Fibroblast of mammary gland (primary cell): ENCODE measurements at places on chromosomes 5 and 9.
A peak's percentile ranks its signal among the peaks of the same experiment; 100 is the strongest.

- DNase-seq = no peak
Measured at GRCh38 chr9:131598121-131598520, 52.8 kb downstream of the PRRT1B start.

DNA sequence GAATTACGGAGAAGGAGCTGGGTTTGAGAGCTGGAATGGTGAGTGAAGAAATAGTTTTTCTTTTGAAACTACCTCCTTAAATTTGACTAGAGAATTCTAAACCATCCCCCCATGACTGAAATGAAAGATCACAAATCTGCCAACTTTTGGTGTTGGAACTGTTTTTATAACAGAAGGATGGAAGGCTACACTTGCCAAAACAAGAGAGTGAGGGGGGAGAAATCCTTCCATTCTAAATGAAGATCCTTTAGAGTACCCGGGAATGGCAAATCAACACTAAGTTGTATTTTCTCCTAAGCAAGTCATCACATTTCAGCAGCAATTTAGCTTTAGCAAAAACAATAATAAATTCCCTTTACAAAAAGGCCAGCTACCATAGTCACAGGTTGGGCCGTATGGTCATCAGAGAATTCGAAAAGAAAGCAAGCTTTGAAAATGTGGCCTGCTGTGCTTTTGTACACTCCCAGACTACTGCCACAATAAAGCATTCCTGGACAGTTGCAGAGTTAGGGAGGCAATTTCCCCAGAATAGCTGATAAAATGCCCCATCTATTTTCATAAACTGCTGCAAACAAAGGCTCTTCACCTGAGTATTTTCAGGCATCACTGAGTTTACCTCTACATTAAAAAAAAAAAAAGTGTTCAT, 25.0 kb upstream of the FREM1 start:
- DNase-seq = no peak

DNA sequence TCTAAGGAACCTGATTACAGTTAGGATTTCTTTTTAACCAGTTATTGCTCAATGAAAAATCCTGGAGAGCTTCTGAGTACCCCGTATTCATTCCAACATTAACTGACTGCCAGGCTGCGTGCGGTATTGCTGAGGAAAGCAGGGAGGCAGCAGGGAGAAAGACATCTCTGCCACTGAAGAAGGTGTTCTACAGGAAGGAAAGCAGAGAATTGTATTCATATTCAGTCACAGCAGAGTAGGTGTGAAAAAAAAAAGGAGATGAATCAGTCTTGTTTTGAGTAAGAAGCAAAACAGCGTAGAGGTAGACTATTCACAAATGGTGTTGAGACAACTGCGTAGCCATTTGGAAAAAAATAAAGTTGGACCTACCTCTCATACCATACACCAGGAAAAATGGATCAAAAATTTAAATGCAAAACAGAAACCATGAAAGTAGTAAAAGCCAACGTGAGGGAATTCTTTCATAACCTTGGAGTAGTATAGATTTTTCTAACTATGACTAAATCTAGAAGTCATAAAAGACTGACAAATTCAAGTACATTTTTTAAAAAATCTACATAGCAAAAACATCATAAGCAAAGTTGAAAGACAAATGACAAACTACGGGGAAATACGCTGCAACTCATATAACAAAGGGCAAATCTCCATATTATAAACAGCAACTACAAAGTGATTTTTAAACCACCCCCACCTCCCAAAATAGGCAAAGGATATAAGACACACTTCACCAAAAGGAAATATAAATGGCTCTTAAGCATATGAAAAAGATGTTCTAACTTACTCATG, 9.9 kb upstream of the NR4A3 start:
- DNase-seq = no peak

- DNase-seq = no peak
Measured at GRCh38 chr5:139481122-139481533, 1.4 kb downstream of the STING1 start.

DNA sequence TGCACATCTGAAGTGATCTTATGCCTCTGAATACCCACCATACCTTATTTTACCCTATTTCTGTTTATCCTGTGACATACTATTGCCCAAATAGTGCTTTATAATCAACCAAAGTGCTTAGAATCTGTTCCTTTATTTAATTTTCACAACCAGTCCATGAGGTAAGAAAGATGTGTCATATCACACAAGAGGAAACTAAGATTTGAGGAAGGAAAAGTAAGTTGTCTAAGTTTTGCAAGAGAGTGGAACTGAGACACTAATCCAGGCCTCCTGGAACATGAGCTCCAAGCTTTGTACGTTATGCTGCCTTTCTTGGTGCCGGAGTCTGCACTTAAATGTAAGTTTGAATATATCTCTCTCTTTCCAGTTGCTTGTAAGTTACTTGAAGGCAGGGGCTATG, 17.2 kb downstream of the KDM3B start:
- DNase-seq = peak; percentile 29

DNA sequence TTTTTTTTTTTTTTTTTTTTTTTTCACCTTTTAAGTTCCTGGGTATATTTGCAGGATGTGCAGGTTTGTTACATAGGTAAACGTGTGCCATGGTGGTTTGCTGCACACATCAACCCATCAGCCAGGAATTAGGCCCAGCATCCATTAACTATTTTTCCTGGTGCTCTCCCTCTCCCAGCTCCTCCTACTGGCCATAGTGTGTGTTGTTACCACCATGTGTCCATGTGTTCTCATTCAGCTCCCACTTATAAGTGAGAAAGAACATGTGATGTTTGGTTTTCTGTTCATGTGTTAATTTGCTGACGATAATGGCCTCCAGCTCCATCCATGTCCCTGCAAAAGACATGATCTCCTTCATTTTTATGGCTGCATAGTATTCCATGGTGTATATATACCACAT, 350.5 kb downstream of the MAN2A1 start:
- DNase-seq = peak; percentile 20

DNA sequence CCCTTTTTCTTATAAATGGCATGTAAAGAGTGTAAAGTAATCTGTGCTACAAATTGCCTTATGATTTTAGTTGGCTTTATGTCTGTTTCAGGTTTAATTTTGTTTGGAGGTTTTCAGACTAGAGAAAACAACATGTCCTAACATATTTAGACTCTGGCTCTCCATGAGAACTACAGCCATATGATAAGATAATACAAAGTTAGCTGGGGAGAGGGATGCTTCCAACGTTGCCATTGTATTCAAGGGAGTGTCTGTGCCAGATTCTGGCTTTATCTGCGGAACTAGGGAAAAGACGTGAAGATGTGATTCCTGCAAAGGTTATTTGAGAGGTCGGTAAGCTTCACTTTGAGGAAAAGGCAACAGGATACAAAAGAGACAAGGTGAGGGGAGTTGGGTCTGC, 140.0 kb upstream of the OTULINL start:
- DNase-seq = no peak

DNA sequence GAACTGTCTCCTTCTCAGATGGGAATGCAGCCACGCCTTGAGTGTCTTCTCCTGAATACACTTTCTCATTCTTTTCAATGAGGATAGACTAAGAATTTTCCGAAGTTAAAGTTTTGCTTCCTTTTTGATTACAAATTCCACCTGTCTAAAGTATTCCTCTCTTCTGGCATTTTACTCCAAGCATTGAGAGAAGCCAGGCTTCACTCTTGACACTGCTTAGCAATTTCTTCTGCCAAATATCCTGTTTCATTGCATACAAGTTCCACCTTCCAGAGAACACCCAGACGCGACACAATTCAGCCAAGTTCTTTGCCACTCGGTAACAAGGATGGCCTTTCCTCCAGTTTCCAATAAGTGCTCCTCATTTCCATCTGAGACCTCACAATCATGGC, 35.6 kb upstream of the COL5A1 start:
- DNase-seq = no peak

DNA sequence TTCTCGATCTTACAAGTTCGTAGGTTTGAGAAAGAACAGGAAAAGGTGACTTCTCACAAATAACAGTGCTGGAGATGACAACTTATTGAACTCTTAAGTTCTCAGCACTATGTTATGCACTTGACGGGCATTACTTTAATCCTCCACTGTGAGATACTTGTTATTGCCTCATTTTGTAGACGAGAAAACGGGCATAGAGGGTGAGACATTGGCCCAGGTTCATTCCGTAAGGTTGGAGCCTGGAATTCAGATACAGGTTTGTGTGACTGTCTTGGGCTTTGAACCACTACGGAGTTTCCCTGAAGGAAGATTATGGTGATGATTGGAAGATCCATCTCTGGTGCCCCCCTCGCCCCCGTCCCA, 657 bp downstream of the MAT2B start:
- no peak for DNase-seq

DNA sequence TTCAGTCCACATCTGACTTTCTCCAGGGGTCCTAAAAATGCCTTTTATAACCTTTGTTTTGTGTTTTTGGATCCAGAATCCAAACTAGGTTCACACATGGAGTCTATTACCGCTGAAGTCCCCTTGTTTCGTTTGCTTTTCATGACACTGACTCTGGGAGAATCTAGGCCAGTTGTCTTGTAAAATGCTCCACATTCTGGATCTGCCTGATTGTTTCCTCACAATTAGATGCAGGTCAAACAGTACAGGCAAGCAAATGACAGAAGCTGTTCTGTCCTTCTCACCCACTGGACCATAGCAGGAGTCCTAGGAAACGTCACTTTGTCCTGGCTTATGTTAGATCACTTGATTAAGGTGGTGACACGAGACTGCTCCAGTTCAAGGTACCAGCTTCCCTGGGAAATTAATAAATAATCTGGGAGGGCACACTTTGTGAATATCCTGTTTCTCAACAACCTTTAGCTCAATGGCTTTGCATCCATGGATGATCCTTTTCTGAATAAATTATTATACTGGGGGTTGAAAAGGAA, 34.1 kb downstream of the FABP6 start:
- DNase-seq = no peak

- DNase-seq = peak; percentile 75
Measured at GRCh38 chr5:111737716-111738115, 19.3 kb downstream of the NREP start.

DNA sequence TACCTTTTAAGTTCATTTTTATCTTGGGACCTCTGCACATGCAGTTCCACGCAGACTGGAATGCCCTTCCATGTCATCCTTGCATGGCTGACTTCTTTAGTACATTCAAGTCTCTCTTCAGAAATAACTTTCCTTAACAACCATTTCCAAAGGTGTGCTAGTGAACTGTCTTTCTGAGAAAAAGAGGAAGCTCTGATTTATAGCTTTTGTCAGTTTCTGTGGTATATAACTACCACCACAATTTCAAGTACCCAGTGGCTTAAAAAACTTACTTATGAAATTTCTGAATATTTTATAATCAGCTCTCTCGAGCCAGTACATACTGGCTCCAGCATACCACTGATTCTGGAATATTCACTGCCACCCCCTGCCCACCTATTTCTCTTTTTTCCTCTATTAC, 1613.8 kb downstream of the MAT2B start:
- no peak for DNase-seq

DNA sequence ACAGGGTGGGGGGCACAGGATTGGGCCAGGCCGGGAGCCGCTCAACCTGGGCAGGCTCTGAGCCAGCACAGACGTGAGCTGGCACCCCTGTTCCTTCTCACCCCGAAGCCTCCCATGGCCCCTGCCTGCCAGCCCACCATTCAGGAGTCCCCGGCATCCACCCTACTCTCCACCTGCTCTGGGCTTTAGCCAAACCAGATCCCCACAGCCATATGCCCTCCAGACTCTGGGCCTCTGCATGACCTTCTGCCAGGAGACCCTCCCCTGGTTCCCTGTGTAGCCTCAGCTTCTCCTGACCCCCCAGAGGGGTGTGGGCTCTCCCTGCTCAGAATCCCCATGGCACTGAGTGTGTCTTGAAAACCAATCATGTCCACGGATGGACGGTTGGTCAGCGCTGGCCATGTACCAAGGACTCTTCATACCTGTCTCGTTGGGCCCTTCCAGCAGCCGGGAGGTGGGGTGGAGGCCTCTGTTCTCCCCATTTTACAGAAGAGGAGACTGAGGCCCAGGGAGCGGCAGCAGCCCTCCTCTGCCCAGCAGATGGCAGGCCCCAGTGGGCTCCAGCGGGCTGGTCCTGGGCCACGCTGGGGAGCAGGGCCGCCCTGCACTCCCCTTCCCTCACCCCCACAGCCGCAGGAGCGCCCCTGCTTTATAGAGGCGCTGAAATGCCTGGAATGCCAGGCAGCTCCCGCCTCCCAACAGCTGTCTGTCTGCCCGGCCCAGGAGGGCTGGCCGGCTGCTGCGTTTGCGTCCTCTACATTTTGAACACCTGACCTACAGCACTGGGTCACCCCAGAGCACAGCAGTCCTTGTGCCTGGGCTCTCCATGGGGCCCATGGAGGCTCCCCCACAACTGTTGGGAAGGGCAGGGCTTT, 3.5 kb upstream of the MYMK start:
- no peak for DNase-seq

DNA sequence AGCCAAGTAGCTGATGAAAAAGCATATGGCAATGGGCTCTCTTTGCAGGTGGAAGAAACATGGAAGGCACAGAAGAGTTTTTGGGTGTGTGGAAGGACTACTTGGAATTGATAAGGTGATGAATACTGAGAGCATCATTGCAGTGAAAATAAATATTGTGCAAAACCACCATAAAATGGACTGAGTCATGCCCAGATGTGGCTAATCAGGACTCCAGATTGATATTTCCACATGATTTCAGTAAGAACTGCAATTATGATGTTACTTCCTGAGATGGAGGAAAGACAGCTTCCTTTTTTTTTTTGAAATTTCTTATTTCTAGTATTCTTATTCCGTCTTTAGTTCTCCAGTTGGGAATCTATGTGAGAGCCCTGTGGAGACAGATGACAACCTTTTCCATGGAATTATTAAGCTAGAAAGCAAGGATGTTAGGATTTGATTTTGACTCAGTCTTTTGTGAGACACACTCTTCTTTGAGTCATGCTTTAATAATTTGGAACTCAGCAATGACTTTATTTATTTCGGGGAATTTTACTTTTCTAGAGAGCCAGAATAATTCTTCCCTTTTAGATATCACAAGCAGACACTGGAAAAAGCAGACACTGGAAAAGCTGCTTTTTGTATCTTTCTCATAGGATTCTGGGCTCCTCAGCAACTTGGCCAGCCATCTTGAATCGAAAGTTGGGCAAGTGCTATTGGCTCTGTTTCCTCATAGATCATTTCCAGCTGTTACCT, 94.2 kb upstream of the VCAN start:
- DNase-seq = peak; percentile 96

DNA sequence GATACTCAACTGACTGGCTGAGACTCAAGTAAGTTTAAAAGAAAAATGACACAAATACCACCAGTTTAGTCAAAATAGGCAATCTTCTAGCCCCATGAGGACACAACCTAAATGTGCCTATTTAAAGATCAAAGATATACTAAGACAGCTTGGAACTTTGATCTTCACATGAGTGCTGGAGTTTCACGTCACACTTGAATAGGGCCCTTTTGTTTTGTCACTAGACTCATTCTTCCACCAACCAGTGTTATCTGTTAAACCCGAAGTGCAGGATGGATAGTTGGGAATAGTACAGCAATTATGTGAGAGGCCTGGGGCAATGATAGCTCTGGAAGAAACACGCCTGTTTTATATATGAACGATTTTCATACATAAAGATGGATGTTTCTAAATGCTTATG, 792.8 kb upstream of the NUDT12 start:
- no peak for DNase-seq
